ENCODE measurements at places on chromosomes 2 and 18.

DNA sequence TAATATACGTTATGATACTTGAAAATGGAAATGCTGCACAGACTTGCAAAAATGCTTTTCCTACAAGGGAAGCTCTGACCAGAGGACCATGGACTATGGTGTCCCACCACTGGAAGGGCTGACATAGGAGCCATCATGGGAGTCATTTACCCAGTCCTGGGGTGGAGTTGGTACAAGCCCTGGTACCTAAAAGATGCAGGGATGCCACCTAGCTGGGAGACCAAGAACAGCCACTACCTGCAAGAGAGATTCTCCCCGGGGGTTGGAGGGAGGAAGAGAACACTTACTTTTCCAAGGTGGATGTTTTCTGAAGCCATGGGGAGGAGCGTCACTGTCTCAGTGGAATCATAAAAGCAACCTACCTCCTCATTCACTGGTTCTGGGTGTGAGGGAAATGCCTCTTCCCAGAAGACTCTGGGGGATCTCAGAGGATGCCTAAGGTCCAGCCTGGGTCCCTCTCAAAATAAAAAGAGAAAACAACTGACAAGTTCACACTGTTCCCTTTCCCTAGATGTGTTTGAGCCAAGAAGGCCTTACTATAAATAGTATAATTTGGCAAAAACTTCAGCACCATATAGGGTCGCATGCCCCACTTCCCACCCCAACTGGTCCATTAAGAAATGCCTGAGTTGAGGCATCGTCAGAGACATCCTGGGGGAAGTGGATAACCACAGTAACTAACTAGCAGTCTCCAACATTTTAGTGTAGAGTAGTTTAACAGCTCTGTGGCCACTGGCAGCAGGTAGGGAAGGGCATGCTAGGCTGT, 39.9 kb downstream of the REEP1 start:
- DNase-seq: no peak

- DNase-seq: no peak
These were observed 849.1 kb upstream of the SALL3 start for GRCh38 chr18:78130232-78131195.

GRCh38 chr18:48992791-48993555, 42.2 kb upstream of the SMAD7 start:
- DNase-seq: no peak

GRCh38 chr2:100143286-100143685, 896 bp upstream of the AFF3 start:
- no peak for DNase-seq

GRCh38 chr2:237912271-237913192, 53.1 kb downstream of the RAMP1 start:
- DNase-seq: no peak
